Stimulated activated CD4-positive, alpha-beta T cell treated with anti-CD3 and anti-CD28 coated beads, Interleukin-12 subunit alpha, Interleukin-12 subunit beta, amount 100 ng/mL, for 24 hours (primary cell): ENCODE measurements at places on chromosomes 5 and 9.

DNA sequence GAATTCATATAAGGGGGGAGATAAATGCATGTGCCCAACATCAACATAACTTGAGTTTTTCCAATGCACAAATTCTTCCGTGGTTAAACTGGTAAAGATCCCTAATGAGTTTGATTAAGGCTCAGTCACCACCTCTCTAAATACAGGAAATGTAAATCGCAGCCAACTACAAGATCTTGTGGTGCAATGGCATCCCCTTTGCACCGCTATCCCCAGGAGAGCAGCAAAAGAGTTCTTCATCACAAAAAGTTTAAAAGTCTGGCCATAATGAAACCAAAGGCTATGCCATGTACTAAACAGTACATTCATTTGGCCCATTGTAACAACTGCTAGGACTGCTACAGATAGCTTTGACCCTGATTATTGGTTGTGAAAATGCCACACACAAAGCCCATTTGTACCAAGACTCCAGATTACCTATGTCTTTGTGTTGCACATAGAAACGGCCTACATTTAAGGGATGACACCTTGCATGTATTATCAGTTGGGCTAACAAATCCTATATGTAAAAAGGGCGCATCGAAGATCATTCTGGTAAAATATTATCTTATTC is 44.5 kb downstream of the ZNF608 start:
- DNase-seq, result no peak

GRCh38 chr9:6758498-6759184 is 868 bp downstream of the KDM4C start:
- peak; percentile 20 for DNase-seq

DNA sequence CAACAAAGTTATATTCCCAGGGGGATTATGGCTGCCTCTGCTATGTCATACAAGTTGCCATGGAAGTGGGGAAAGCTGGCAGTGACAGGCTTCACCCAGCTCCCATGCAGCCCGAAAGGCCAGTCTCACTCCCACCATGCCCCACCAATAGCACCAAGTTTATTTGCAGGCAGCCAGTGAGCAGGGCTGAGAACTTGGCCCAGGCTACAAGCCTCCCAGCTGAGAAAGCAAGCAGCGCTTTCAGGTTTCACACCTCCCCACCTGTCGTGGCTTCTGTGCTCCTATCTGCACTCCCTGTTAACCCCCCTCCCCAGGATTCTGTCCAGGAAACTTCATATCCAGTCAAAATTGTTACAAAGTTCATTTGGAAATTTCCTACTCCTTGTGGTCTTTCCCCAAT is 155.0 kb downstream of the SAXO1 start:
- no peak for DNase-seq

GRCh38 chr9:85223506-85224125 is 518.1 kb downstream of the AGTPBP1 start:
- no peak for DNase-seq

DNA sequence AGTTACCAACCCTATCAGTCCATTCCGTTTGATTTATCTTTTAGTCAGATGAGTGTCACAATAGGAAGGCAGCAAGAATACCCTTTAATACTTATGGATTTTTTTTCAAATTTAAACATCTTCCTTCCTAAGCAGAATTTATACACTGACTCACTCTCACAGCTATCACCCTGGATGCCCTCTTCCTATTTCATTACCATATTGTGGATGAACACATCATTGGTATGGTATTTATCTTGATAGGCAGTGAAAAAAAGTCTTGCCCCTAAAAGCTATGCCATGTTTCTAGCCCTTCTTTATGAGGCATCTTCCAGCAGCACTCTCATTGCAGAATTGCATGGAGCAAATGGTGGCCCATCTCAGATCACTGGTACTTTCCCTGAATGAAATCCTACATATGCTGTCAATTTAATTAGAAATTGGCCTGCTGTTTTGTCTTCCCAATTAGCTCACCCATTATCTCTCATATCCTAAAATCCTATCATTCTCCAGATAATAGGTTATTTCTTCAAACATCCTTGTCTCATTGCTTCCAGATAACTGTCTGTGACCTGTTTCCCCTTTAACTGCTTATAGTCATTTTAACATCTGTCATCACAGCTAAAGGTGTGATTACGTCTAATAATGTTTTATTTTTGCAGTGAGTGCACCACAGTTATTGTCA is 433.5 kb upstream of the POU5F2 start:
- no peak for DNase-seq

DNA sequence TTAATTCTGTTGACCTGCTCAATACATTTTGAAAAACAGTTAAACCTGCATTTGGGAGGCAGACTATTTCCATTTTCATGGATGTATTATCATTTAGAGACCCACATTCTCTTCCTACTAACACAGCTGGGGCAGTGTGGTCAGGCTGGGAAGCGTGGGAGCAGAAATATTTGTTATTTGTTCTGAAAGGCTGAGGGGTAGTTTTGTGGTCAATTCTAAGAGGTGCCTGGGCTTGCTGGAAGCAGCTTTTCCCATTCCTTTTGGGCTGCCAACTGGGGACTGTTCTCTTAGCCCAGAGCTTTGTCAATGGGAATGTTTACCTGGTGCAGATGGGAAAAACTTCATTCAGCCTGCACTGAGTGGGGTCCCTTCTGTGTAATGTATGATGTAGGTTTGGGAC is 171.4 kb upstream of the DAP start:
- DNase-seq, result no peak

GRCh38 chr5:112529525-112529924 is 110.4 kb upstream of the EPB41L4A start:
- DNase-seq, result no peak

- DNase-seq, result no peak
Observed at GRCh38 chr5:111776913-111777781, 20.2 kb upstream of the NREP start.

DNA sequence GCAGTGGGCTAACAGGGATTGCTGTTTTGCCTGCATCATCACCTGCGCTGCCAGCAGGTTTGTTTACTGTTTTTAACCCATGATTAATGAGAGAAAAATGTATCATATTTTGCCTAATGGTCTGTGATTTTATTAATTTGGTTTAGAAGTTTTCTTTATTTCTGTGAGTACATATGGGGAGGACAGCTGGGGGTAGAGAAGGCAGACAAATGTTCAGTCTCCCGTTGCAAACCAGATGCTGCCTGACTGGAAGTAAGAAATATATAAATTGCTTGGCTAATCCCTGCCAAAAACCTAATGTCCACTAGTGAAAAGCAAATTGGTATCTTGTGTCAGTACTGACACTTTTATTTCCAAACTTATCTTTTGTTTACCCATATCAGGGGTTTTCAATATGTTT is 1766.1 kb upstream of the C9orf72 start:
- DNase-seq, result no peak

DNA sequence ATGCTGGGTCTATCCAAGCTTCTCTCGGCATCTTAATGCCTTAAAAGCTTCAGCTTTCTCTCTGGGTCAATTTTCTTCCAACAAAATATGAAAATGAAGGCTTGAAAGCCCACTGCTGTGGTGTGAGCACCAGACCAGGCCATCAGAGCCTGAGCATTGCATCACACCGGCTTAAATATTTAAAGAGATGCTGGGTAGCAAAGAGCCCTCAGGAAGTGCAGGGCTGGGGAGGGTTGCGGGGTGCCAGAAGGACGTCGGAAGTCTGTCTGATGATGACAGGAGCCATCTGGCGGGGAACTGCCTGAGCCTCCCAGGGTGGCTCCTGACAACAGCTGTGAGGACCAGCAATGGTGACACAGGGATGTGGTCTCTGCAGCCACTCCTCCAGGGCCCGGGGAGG is 185.5 kb downstream of the OLFM1 start:
- no peak for DNase-seq

DNA sequence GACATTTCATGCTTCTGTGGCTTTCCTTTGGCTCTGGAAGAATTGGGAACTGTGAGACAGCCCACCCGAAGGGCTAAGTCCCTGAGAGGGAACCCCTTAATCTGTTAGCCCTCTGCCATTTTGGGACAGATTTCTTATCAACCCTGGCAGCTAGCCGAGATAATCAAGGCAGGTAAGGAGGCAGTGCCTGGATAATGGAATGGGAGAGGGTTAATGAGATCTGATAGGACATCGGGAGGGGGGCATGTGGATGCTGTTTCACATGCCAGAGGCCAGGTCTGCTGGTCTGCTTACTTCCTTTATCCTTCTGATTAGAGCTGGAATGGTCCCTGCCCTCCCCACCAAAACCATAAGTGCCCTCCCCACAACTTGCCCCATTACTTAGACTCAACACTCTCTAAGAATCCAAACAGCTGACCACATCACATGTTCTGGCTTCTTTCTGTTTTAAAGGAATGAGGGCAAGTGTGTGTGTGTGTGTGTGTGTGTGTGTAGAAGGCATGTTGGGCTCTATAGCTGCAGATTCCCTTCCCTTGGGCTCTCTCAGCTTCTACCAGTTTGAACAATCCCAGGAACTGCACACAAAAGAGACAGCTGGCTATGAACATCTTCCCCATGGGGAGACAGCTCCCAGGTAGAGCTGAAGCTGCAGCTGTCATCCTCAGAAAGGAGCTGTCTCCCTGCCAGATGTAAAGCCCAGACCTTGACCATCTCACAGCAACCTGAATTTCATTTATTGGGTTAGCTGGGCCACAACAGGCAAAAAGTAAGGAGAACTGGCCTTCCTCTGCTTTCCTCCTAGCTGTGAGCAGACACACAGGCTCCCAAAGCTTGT is 221.3 kb downstream of the PIK3R1 start:
- no peak for DNase-seq

GRCh38 chr9:132059361-132059760 is 20.3 kb downstream of the MED27 start:
- no peak for DNase-seq

DNA sequence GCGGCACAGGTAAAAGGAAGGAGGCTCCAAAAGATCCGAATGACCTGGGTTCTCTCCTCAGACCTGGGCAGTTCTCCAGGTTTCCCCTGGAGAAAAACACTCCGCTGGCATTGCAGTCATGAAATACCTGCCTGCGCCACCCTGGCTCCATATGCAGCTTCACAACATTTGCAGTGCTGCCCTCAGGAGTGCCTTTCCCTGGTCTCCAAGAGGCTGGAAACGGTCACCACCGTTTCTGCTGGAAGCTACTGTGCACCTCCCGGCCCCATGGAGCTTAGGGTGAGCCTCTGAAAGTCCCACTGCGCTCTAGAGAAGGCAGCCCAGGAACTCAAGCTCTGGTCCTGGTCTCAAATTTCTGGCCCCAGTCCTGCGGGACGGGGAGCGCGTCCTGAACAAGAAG is 670 bp downstream of the UGT3A1 start:
- DNase-seq, result no peak

- DNase-seq, result no peak
Observed at GRCh38 chr9:113164536-113165300, 13.9 kb downstream of the SLC31A2 start.

- no peak for DNase-seq
Observed at GRCh38 chr9:111843971-111844370, 49.2 kb upstream of the SHOC1 start.

DNA sequence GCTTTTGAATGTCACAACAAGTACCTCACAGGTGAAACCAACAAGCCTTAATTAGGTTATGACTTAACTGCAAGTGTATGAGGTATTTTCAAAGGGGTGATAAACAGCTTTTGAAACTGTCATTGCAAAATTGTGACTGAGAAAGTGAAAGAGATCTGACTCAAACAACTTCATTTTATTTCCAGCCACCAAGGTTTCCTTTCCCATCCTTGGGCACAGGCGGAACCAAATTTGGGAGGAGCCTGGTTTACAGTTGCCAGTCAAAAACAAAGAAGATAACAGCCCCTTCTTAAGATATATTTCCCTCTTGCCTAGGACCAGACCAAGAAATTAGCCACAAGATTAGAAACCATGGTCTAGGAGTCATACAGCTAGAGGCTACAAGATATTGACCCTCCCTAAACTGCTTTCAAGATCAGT is 417.1 kb downstream of the CSNK1G3 start:
- no peak for DNase-seq

DNA sequence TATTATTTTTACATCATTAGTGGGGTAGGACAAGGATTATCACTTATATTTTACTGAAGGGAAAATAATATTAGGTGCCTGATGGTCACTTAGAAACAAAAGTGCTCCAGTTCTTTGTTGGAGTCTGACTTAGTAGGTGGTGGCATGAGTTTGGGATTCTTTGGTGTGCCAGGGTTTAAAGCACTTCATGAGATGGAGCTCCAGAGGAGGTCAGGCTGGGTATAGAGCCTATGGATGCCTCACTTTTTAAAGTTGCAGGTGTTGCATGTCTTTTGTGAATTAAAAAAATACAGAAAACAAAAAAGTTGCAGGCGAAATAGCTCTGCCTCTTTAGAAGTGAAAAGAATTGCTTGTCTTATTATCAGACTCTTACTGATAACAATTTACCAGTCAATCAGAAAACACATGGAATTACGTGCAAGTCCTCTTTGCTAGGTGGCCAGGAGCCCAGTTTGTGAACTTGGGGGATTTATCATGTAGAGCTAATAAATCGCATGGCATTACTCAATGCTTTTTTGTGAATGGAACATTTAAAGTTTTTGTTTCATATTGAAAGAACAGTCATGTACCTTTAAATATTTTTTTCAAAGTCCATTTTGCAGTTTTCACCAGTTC is 1.6 kb downstream of the ITK start:
- DNase-seq, result no peak

DNA sequence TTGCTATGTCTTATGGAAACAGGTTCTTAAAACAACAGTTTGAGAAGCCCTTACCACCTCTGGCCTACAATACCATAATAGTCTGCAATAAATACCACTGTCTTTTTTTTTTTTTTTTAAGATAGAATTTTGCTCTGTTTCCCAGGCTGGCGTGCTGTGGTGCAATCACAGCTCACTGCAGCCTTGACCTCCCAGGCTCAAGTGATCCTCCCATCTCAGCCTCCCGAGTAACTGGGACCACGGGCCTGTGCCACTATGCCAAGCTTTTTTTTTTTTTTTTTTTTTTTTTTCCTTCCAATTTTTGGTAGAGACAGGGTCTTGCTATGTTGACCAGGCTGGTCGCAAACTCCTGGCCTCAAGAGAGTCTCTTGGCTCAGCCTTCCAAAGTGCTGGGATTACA is 37.0 kb downstream of the AFF4 start:
- no peak for DNase-seq

DNA sequence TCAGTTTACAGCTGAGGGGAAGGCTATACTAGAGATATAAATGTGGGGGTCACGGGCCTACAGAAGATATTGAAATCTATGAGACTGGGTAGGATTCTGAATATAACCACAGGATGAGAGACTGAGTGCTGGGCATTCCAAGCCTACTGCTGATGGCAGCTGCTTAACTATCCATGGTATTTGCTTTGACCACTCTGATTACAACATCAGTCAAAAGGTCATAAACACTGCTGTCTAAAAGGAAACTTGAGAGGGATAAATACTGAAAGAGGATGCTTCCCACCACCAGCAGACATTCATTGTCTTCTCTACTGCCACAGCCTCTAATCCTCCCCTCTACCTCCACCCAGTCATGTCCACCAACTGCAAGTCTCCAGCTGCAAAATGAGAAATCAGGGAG is 3.8 kb downstream of the ZNF622 start:
- no peak for DNase-seq

DNA sequence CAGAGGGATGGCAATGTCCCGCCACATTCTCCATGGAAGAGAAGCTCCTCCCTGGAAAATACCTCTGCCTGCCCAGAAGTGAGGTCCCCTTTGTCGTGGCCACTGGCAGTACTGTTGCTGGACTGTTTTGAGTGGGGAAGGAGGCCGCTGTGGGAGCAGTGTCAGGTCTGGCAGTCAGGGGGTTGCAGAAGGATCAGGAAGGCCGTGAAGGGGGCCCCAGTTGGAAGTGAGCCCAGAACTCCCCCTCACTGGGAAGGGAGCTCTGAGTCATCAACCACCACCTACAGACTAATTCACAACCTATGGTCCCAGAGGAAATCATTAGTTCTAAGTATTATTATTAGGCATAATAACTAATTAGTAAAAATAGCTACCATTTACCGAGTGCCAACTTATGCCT is 200.4 kb downstream of the TTLL11 start:
- no peak for DNase-seq

- no peak for DNase-seq
Observed at GRCh38 chr9:133821601-133822429, 83.7 kb upstream of the SARDH start.
